ENCODE measurements at places on chromosomes 5 and 9.

DNA sequence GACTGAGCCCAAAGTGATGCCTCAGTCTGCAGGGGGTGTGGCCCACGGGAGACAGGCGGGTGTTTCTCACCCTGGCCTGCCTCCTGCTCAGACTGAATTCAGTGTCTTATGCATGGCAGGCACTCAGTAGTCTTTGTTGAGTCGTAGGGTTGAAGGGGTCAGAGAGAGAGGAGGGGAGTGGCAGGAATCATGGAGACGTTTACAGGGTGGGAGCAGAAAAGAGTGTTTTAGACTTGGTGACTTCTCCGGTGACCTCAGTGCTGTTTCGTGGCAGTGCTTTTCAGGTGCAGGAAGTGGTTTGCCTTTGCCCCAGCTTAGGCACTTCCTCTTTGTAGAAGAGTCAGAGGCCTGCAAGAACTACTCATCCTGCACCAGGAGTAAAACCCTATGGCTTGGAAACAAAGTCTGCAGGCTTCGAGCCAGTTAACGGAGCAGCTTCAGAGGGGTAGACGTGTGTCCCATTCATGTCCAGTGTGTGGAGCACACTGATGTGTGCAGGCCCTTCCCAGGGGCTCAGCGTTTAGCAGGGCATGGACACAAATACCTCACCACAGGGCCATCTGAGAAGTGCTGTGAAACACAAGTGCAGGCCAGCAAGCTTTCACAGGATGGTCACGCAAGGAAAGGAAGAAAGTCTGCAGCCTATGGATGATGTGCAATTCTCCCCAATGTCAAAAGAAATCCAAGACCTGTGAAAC is 24.5 kb upstream of the SEMA4D start:
- peak; percentile 59 for DNase-seq

GRCh38 chr9:120619751-120620655 is 40.0 kb upstream of the CDK5RAP2 start:
- DNase-seq, result peak; percentile 14

GRCh38 chr9:27436234-27436633 is 87.9 kb upstream of the IFNK start:
- no peak for DNase-seq

- DNase-seq, result no peak
These were observed 181.8 kb downstream of the SAXO1 start for GRCh38 chr9:18851069-18851795.

DNA sequence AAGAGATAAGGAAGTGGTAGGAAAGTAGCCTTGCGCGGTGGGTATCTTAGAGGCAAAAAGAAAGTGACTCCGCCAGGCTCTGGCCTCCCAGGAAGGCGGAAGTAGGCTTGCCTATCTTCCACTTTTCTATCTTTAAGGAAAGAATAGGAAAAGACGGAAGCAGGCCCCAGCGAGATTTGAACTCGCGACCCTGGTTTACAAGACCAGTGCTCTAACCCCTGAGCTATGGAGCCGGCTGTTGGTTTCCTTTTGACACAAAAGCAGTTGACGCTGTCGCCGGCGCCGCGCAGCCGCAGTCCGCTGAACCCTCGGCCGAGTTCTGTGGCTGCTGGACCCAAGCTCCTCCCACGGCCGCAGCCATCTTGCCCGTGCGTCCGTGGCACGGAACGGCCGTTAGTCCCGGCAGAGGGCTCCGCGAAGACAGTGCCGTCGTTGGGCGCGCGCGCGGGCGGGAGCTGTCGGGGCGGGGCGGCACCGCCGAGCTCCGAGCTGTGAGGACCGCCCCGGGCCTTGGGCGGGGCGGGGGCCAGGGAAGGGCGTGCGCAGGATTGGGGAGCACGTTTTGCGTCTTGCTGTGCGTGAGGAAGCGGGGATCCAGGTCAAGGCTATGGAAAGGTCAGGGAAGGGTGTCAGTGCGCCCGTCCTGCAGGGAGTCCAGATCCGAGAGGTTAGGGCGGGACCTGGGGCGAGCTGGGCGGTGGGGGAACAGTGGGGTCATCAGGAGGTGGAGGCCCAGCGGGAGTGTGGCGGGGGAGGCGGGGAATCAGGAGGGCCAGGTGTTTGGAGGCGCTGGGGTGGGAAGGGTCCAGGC is 13.3 kb downstream of the TRIM7 start:
- peak; percentile 92 for DNase-seq

GRCh38 chr5:177437623-177438022 is 9.0 kb upstream of the PRR7 start:
- DNase-seq, result no peak

DNA sequence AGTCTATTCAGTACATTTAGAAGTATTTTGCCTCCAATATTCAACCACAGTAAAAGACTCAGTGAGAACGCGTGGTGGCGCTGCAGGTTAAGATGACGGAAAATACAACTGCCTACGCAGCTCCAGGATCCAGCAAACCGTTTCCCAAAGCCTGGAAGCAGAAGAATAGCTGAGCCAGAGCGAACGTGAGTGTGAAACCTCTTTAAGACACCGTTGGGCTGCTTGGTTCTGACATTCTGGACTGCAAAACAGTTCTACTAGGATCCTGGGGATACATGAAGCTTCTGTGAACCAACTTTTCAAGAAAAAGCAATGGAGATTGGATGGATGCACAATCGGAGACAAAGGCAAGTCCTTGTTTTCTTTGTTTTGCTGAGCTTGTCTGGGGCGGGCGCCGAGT is at the start of gene PCDHB16:
TSS of gene PCDHB16 (plus strand) at position 140 of the 400 bp plus-strand sequence. CDS start at position 313, 173 bp downstream.
- no peak for DNase-seq

- DNase-seq, result no peak
These were observed 616.9 kb downstream of the CSNK1G3 start for GRCh38 chr5:124128867-124129266.

DNA sequence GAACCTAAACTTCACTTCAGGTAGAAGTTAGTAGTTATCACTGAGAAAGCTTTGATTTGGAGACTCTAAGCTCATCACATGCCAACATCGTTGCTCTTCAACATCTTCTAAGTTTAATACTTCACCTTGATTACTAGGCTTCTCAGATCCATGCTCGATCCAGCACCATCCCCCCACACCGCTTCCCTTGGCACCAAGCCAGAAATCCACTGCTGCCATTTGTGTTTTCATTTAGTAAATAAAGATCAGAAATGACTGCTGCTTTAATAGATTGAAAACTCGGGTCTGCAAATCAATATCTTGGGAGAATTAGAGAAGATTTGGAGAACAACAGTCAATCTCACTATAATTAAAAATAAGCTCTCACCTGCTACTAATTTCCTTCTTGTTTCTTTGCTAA is 214.7 kb upstream of the NR4A3 start:
- DNase-seq, result no peak

- no peak for DNase-seq
These were observed 92.8 kb downstream of the ZNF354C start for GRCh38 chr5:179152941-179153340.

- DNase-seq, result no peak
These were observed 36.5 kb downstream of the KCNIP1 start for GRCh38 chr5:170540271-170540670.

- DNase-seq, result no peak
These were observed 52.5 kb upstream of the PTGS1 start for GRCh38 chr9:122318284-122318683.

DNA sequence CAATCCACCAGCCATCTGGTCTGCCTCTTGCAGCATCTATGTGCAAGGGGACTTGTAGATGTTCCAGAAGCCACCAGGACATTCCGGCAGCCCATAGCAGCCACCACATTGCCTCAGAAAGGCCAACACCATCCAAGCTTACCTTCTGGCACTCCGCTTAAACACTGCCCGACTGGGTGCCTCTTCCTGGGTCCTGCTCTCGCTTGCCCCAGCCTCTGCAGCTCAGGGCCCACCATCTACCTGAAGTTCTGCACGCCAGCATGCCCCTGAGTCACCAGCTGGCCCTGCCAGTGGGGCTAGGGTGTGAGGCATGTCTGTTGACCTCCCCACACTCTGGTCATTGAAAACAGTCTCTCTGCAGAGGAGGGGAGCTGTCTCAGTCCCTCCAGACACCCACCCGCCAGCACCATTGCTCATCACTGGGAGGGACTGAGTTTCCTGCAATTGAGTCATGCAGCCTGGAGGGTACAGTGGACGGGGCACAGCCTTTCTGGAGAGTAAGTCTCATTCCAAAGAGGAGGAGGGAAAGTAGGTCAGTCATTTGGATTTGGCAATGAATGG is 16.9 kb upstream of the COL5A1 start:
- DNase-seq, result no peak

- no peak for DNase-seq
These were observed 17.9 kb upstream of the NDUFB6 start for GRCh38 chr9:32590898-32591297.

GRCh38 chr5:59785676-59786333 is 107.7 kb downstream of the PDE4D start:
- DNase-seq, result no peak

DNA sequence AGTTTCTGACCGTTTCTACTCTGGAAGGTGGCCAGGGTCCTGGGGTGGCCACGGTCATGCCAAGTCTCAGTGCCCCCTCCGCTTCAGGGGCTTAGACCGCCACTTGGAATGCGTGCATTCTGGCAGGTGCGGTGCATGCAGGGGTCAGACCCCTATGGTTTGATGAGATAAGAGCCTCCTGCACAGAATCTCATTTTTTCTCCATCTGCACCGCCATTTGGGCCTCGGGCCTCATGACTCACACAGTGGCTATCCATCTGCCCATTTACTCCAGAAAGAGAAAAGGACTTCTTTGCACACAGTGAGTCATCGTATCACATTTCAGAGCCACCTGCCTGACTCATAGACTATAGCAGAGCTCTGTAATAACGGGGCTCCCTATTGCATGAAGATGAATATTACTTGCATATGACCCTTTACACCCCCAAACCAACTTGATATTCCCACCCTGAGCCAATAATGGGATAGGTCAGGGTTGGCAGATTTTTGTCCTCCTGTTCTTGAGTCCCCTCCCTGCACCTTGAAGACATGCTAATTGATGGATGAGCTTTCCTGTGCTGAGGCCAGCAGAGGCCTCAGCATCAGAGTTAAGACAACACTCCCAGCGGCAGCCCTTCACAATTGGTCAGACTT is 157.4 kb downstream of the NR3C1 start:
- DNase-seq, result no peak

DNA sequence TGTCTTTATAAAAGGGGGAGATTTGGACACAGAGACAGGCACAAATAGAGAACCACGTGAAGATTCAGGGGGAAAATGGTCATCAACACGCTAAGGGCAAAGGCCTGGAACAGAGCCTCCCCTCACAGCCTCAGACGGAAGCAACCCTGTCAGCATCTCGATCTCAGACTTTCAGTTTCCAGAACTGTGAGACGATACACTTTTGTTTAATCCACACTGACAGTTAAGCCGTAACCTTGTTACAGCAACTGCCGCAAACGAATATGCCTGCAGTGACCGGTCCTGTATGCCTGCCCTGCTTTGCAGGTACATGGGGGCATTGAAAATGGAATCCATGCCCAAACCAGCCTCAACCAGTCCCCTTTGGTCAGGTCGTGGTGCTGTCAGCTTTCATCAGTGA is 139.5 kb downstream of the ATPSCKMT start:
- no peak for DNase-seq

GRCh38 chr9:34386656-34387055 is 10.0 kb upstream of the MYORG start:
- DNase-seq, result no peak

- DNase-seq, result no peak
These were observed 105.2 kb upstream of the PRR16 start for GRCh38 chr5:120358949-120359348.

GRCh38 chr5:53777864-53778618 is 217.6 kb downstream of the NDUFS4 start:
- DNase-seq, result no peak

GRCh38 chr9:91425271-91425670 is 1.6 kb upstream of the NFIL3 start:
- DNase-seq, result no peak

DNA sequence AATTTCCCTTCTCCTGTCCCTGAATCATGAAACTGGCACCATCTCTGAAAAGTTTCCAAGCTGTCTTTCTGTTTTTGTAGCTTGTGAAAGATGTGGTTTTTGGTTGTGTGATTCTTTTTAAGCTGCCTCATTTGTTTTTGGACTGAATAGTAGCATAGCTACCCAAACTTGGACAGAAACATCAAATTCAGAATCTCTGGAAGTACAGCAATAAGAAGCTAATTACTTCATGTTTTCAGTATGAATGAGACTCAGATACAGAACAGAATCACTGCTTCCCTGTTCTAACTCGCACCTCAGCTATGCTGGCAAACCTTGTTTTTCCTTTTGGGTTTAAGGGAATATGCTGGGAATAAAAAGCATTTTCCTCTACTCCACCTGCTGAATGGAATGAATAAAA is 101.0 kb downstream of the FGF1 start:
- DNase-seq, result no peak

GRCh38 chr9:77418226-77418625 is 229.9 kb downstream of the GNA14 start:
- no peak for DNase-seq

- DNase-seq, result no peak
These were observed 121.4 kb upstream of the C6 start for GRCh38 chr5:41334758-41335157.

DNA sequence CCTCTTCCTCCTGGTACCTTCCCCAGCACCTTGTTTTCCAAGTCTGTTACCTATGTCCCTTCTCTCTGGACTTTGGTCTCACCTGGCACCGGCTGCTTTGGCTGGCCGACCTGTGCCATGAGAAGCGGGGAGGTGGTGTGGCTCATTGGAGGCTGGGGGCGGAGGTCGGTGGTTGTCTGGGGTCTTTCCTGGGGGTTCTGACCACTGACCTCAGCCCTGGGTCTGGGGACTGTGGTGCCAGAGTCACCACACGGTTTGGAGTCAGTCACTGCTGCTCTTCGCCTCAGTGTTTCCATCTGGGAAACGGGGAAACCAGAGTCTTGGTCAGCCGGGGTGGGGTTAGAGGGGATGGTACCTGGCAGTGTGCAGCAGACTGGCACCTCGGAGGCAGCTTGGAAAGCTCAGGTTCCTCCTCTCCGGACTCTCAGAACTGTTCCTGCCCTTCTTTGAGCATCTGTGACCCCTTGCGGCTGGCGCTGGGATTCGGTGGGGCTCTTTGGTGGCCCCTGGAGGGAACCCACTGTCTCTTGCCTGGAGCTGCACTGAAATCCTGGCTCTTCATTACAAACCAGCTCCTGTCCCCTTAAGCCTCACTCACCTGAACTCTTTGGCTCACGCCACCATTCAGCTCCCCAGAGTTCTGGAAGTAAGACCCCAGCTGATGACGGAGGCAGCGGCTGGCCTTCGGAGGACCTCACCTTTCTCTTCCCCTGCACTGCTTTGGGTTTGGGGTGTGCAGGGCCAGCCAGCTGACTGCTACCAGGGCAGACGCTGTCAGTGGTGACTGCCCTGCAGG is 4.1 kb upstream of the RXRA start:
- DNase-seq, result no peak

GRCh38 chr5:99060306-99061261 is 131.8 kb upstream of the CHD1 start:
- DNase-seq, result peak; percentile 66

Measured in stimulated activated CD4-positive, alpha-beta T cell treated with anti-CD3 and anti-CD28 coated beads, Interleukin-15, amount 100 ng/mL, for 48 hours (primary cell).